Activated T-helper 1 cell treated with anti-CD3 and anti-CD28 coated beads, Interleukin-2, amount 50 U/mL, for 16 hours (primary cell): ENCODE measurements at places on chromosomes 1 and 21.

DNA sequence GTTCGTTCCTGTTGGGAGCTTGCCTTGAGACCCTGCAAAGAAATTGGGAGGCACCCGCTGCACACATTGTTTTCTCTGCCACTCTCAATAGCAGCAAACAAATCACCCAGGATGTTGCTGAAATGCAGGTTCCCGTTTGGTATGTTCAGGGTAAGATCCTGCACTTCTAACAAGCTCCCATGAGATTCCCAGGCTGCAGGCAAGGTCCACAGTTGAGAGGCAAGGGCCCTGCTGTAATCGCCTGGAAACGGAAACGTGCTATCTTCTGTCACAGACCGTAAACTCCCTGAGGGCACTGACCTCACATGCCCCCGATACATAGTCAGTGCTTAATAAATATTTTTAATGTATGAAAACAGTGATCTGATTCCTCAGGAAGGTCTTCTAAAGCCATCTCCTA lies 37.8 kb downstream of the XCL1 start:
- DNase-seq, result no peak

DNA sequence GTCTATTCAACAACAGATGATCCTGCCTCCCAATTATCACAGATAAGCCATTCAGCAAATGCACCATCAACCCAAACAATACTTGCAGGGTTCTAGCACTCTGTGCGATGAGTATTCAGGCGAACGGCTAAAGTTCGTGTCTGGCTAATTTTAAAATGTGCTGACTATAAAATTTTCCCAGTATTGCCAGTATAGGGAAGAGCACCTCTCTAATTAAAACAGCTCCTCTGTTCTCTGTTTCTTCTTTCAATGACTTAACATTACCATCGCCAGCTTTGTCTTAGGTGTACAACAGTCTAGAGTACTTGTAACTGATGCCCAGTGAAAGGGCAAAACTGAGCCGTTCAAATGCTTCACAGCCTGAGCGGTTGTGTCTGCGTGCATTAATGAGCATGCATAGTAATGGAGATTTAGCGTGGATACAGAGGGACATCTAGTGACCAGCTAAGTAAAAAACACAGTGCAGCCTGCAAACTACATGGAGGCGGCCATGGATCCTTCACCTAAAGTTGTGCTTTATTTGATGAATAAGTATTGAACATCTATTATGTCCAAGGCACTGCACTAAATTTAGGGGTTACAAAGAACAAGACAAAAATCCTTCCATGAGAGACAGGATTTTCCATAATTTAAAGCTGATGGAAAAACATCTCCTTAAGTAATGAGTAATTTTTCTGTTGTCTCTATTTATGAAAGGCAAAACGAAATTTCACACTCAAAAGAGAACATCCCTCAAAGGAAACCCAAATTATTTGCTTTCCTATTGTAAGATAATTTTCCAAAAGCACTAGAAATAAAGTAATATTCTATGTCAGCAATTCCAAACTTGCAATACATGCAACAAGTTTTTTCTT lies 120.0 kb downstream of the SETD4 start:
- no peak for DNase-seq

- no peak for DNase-seq
Observed at GRCh38 chr1:168280296-168280927, at the start of gene TBX19. TSS of gene TBX19 (plus strand) at chr1:168280877. CDS start at chr1:168281091, 214 bp downstream.

DNA sequence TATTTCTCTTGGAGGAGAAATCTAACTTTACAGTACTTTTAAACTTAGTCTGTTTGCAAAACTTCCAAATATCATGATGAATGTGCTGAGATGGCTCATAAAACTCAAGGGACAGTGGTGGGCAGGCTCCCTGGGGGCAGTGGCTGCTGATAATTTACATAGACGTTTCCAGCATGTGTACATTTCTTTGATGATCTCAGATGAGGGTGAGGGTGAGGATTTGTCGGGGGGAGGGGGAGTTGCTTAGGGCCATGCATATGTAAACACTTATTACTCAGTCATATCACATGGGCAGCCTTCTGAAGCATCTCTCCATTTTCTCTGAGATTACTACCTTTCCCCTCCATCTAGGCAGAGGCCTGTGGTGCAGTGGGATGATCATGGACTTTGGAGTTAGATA lies 152.9 kb upstream of the HMGB4 start:
- DNase-seq, result no peak

GRCh38 chr1:19981170-19981506 lies 1.7 kb upstream of the PLA2G2A start:
- DNase-seq, result no peak

- DNase-seq, result no peak
Observed at GRCh38 chr1:96710708-96711477, 10.7 kb upstream of the PTBP2 start.

DNA sequence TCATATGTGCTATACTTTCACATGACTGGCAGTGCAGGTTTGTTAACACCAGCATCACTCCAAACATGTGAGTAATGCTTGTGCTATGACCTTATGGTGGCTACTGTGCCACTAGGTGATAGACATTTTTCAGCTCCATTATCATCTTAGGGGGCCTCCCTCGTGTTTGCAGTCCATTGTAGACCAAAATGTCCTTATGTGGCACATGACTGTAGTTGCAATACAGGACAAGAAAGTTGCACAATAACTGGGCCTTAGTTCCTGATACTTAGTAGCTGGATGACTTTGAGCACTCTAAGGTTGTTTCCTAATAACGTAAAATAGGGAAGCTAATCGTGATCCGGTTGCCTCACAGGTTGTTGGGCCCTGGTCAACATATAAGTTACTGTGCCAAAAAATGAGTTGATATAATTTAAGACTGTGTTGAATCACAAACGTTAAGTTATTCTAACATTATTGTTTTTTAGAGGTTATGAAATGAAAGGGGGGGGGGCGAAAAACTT lies 511 bp upstream of the SNX27 start:
- DNase-seq, result no peak

- DNase-seq, result no peak
Observed at GRCh38 chr1:219100059-219100458, 73.6 kb upstream of the LYPLAL1 start.

DNA sequence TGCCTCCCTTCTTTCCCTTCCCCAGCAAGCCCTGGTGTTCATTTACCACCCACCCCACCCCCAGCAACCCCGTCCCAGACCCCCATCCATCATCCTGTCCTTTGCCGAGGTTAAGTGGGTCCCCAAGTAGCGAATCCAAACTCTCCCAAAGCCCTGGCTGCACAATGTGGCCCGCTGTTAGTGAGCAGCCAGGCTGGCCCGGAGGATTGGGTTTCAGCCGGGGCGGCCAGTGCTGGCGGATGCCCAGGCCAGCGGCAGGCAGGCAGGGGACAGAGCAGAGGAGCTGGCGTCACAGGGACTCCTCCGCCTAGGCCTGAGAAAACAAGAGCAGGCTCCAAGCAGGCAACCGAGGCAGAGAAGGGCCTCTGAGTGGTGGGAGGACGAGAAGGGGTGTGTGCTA lies 61.4 kb downstream of the EPHB2 start:
- DNase-seq, result no peak
